ENCODE measurements at places on chromosomes 12 and 14.
A peak's percentile ranks its signal among the peaks of the same experiment; 100 is the strongest.

DNA sequence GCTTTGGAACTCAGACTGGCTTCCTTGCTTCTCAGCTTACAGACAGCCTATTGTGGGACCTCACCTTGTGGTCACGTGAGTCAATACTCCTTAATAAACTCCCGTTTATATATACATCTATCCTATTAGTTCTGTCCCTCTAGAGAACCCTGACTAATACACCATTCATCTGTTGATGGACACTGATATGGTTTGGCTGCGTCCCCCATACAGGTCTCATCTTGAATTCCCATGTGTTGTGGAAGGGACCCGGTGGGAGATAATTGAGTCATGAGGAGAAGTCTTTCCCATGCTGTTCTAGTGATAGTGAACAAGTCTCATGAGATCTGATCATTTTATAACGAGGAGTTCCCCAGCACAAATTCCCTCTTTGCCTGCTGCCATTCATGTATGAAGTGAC is 57.0 kb downstream of the OTOGL start:
- no peak for DNase-seq

DNA sequence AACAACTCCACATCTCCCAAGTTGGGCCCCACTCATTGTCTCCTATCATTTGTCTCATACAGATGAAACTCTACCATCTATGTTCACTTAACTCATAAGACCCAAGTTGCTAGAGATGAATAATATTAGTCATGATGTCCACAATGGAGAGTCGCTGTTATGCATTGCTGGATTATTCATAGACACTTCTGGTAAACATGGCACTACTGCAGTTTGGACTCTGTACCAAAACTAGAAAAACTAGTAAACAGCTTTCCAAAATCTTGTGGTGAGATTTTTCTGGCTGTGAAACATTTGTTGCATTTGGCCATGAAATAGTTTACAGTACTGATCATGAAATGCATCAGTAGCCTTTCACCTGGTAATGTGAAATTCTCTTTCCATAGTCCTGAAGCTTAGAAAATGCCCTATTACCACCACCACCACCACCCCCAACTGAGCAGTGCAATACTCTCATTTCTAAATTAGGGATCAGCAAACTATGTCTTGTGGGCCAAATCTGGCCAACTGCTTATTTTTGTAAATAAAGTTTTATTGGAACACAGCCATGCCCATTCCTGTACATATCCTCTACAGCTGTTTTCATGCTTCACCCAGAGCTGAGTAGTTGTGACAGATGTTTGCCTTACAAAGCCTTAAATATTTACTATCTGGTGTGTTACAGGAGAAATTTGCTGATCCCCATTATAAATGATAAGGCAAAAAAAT is 236.5 kb downstream of the DPF3 start:
- DNase-seq = no peak

DNA sequence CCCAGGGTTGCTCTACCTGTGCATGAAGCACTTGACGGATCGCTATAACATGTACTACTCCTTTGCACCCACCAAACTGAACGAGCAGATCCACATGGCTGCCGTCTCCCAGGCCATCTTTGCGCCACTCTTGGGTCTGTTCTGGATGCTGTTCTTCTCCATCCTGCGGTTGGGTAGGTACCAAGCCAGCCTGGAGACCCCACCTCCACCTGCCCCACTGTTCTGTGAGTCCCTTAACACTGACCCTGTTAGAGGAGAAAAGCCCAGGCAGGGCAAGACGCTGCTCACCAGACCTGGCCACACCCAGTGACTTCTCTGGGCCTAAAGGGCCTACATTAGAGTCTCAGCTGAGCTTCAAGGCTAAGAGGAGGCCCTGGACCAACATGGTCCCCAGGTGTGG is 21.7 kb downstream of the NGB start:
- DNase-seq = no peak

- DNase-seq = no peak
Observed at GRCh38 chr14:60212503-60213371, 36.3 kb upstream of the PPM1A start.

GRCh38 chr12:66196806-66197205 is 7.8 kb downstream of the IRAK3 start:
- DNase-seq = no peak

GRCh38 chr14:65639216-65639615 is 226.7 kb downstream of the FUT8 start:
- no peak for DNase-seq

- DNase-seq = no peak
Observed at GRCh38 chr12:127991485-127991884, 275.5 kb upstream of the TMEM132C start.

- DNase-seq = no peak
Observed at GRCh38 chr12:32437095-32437515, 37.7 kb downstream of the FGD4 start.

DNA sequence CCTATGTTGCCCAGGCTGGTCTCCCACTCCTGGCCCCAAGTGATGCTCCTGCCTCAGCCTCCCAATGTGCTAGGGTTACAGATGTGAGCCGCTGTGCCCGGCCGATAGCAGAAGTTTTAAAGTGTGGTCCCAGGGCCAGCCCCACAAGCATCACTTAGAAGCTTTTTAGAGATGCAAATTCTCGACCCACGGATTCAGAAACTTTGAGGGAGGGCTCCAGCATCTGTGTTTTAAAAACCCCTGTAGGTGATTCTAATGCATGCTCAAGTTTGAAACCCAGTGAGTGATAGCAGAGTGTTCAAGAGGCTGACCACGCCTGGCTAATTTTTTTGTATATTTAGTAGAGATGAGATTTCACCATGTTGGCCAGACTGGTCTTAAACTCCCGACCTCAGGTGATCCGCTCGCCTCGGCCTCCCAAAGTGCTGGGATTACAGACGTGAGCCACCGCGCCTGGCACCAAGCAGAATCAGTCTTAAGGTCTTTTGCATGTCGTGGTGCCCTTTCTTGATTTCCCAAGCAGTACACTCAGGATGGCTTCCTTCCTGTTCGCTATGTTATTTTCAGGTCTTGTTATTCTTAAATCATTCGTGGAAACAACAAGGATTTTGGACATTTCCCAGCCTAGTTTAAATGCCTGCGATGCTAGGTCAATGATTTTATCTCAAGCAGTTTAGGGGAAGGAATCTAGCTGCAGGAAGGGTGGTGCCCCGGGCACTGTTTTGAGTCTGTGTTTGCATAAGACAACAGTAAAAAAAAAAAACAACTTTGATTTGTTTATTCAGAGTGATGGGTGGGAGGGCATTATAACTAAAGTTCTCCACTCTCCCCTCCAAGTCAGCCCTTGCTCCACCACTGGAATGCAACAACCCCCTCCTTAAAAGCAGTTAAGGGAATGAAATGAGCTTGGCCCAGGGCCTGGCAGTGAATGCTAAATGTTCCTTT is 9.2 kb upstream of the RILPL2 start:
- no peak for DNase-seq

DNA sequence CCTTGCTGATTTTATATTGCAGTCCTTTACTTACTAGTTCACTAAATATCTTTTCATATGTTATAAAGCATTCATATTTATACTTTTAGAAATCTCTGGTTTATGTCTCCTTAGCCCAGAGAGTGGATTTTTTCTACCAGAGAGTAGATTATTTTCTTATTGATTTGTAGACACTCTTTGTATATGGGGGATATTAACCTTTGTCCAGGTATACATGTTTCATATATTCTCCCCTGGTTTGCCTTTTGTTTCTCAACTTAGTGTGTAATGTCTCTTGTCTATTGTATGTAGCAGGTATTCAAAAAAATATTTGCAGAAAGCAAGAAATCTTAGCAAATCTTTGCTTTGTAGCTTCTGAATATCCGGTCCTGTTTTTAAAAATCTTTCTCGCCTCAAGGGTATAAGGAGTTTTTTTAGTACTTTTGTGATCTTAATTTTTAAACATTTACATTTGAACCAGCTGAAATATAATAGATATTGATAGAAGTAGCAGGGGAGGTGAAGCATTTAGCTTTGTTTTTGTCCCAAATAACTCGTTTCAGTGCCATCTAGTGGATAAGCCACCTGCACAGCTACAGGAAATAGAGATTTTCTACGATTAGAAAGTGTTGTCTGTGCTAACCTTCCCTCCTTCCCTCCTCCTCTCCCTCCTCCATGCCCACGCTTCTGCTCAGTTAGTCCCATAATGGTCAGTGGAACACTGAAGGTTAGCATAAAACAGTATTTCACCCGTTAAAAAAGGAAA is 97.0 kb downstream of the PHETA1 start:
- no peak for DNase-seq

- DNase-seq = peak; percentile 93
Observed at GRCh38 chr14:100679707-100680438, 46.8 kb upstream of the DLK1 start.

DNA sequence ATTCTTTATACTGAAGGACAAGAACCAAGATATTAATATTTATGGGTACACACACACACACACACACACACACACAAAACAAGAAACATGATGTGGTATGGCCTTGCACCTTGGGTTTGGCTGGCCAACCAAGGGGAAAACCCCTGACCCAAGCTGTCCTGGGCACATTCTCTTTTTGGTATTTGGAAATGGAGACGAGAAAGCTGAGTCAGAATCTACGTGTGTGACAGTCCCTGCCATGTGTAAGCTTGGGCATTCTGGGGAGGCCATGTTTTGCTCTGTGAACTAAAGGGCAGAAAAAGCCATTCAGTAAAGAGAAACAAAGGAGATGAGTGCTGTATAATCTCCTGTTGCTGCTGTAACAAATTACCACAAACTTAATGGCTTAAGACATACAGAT is 35.6 kb downstream of the PTGER2 start:
- DNase-seq = no peak

DNA sequence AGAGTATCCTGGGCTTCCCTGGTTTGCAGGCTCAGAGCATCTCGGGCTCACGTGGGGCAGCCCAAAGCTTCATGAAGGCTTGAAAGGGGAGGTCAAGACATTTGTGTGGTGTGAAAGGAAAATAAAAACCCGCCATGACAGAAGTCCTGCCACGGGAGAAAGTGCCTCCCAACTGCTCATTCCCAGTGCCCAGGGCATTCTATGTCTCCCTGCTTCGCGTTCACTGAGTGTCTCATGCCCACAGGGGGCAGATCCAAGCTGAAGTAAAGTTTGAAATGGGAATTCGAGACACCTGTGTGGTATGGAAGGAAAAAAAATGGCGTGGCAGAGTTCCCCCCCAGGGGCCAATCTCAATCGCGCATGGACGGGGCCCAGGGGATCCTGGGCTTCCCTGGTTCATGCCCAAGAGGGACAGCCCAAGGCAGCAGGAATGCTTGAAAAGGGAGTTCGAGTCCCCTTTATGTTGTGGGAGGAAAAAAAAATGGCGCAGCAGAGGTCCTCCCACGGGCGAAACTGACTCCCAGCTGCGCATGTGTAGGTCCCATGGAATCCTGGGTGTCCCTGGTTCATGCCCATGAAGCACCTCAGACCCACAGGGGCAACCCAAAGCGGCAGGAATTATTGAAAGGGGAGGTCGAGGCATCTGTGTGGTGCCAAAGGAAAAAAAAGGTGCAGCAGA is 576.7 kb downstream of the ALG10 start:
- peak; percentile 1 for DNase-seq

DNA sequence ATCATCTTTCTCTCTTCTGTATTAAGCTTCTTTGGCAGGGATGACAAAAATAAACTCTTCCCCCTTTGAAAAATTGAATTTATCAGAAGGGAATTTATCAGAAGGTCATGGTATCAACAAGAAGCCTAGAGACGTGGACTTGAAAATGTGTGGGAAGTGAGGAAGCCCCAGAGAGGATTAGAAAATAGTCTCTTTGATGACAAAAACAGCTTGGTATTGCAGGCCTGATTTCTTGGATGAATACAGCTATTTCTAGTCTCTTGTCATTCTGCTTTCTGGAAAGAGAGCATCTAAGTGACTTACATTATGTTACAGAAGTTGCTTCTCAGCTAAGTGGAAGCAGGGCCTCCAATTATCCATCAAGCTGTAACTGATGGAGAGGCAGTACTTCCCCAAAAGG is 111.1 kb downstream of the KITLG start:
- no peak for DNase-seq

- no peak for DNase-seq
Observed at GRCh38 chr12:4154672-4155225, 118.8 kb upstream of the CCND2 start.

DNA sequence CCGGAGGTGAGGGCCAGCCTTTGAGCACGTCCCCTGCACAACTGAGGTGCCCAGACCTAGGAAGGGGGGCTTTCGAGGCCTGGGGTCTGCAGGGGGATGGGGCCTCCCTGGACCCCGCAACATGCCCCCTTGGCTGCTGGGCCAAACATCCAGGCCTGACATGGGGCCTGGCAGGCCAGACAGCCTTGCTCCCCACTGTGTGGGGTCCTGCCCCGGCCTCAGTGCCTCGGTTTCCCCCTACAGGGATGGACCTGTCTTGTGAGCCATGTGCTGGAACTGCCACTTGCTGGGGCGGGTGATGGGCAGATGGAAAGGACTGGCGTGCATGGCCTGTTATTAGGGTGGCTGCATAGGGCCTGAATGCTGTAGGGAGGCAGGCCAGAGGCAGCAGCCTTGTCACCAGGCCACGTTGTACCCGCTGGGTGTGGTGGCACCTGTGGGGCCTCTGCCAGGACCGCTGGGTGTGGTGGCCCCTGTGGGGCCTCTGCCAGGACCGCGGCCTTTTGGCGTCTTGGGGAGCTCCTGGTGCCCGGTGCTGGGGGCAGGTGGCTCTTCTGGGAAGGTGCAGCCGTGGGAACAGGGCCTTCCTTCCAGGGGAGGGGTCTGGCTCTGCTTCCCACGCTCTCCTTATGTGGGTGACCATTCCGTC is 20.4 kb downstream of the ASPG start:
- DNase-seq = peak; percentile 18

DNA sequence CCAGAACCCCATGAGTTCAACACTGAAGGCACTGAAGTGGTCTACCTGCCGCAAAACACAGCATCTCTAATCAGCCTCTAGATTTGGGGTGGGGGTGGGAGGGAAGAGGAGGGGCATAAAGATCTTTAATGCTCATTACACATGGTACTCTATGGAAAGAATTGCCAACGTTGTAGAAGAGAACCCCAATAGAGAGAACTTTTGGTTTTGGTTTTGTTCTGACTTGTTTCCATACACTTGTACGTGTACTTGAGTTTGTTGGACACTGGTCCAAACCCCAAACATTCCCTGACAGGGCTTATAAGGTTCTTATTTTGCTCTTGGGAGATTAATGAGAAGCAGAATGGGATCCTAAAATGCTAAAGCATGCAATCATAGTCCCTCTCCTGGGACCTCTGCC is 31.0 kb downstream of the GNPTAB start:
- DNase-seq = no peak

DNA sequence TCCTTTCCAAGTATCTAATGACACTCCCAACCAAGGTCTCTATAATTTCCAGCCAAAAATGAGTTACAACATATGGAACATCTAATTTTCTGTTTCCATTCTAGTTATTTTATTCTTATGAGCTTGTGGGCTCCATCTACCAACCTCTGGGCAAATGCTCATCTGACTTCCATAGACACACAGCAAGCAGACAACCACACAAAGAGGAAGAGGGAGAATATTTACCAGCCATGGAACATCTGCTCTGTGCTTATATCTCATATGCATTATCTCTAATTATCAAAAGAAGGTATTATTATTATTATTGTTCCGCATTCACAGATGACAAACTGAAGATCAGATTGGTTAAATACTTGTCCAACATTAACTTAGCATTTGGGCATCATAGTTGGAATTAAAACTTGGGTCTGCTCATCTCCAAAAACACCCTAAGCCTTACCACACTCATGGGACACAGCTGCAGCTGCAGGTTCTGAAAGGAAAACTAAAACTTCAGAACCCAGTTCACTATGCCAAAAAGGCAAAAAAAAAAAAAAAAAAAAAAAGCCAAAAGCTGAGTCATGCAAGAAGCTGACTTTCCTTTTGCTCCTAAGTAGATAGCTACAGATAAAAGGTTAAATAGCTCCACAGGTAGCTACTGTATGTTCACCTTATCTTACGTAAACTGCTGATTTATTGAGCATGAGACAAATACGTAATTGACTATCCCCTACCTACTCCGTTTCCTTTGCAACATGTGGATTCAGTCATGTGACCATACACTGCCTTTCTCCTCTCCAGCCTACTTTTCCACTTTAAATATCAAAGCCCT is 23.6 kb upstream of the TCL1B start:
- DNase-seq = no peak
